ENCODE measurements at places on chromosomes 16 and 17.

GRCh38 chr16:10625595-10626357, 45.4 kb upstream of the EMP2 start:
- DNase-seq = no peak

- DNase-seq = no peak
These were observed 4.4 kb downstream of the PITPNM3 start for GRCh38 chr17:6551869-6552531.

- no peak for DNase-seq
These were observed 2.8 kb downstream of the RBFOX3 start for GRCh38 chr17:79607940-79608623.

- DNase-seq = no peak
These were observed 247.3 kb downstream of the GRIN2A start for GRCh38 chr16:9934723-9935508.

DNA sequence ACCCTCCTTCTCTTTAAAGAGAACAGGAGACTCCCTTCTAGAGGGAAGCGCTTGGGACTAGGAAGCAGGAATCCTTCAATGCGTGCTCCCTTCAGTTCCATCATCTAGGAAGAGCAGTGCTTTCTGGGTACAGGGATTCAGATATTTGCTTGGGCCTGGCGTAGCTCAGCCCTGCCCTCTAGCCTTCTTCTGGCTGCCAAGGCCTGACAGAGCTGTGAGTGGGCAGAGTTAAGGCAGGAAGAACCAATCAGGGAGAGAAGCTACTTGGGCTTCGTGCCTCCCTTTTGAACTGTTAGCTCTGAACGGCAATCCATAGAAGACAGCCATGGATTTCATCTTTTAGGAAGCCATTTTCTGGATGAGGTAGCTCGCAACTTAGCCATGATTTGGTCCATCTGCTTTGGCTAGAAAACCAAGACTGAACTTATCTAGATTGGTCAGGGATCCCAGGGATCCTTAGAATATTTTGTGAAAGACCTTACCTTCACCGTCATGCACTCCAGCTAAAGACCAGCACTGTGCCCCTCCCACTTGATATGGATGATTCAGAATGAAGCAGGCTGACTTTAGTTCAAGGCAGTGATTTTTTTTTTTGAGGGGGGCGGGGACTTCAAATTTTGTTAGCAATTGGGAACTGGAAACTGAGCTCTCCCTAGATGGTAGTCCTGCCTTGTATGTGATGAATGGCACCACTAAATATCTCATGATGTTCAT, 2.5 kb upstream of the CORO6 start:
- DNase-seq = no peak

DNA sequence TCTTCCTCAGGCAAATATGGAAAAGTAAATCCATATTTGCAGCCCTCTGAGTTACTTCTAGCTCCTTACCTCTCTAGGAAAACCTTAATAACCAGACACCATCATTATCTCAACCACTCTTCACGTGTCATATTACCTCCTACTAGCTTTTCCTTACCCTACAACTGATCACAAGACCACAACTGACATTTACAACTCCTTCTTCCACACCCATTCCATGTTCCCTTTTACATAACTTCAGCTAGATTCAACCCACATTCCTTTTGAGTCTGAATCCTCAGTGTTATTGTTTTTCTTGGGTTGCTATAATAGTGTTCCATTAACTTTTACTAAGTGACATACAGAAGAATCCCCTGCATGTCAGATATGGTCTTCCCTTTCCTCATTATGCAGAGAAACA, 4.7 kb upstream of the OR1E2 start:
- no peak for DNase-seq

- no peak for DNase-seq
These were observed 48.1 kb downstream of the HS3ST2 start for GRCh38 chr16:22862046-22862445.

- no peak for DNase-seq
These were observed 51.2 kb downstream of the COPRS start for GRCh38 chr17:31807846-31808245.

- DNase-seq = no peak
These were observed 25.7 kb downstream of the PSMD7 start for GRCh38 chr16:74322301-74322710.

GRCh38 chr17:81976332-81977210, 858 bp upstream of the ASPSCR1 start:
- DNase-seq = no peak

DNA sequence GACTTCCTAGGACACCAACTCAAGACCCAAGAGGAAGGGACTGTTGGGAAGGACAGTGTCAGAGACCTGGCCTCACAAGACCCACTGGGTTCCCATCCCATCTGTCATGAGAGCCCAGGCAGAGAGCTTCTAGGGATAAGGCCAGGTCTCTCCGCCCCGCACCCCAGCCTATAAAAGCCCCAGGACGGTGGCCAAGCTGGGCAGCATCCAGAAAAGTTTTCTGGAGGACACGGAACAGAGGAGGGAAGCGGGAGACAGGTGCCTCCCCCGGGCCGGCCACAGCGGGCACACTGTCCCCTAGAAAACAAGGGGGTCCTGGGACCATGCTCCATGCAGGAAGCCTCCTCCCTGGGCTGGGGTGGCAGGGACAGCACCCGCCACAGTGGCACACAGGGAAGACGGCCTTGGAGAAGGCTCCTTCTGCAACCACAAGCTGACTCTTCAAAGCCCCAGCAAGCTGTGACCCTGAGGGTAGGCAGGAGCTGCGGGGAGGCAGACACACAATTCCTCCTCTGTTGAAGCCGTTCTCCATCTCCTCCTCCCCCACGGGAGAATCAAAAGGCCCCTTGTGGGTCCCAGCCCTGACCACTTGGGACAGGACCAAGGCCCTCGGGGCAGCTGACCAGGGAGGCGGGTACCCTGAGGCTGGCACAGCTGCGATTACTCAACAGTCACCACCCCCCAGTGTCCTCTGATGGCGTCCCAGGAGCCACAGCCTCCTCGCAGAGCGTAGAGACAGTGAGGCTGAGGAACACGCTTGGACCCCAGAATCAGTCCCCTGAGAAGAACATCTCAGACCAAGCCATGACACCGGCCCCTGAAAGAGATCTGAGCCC, 26.1 kb downstream of the TRPV3 start:
- no peak for DNase-seq

GRCh38 chr16:544517-544916, 15.7 kb upstream of the PRR35 start:
- no peak for DNase-seq

GRCh38 chr16:70725024-70725911, 39.4 kb upstream of the MTSS2 start:
- no peak for DNase-seq

- no peak for DNase-seq
These were observed 136.6 kb upstream of the RPH3AL start for GRCh38 chr17:488993-489757.

GRCh38 chr17:27326051-27326450, 32.1 kb downstream of the WSB1 start:
- no peak for DNase-seq

GRCh38 chr16:56211435-56211981, 20.2 kb downstream of the GNAO1 start:
- no peak for DNase-seq

- DNase-seq = no peak
These were observed 8.3 kb downstream of the CRHR1 start for GRCh38 chr17:45792437-45792836.

- DNase-seq = no peak
These were observed 4.7 kb downstream of the FBXL16 start for GRCh38 chr16:700684-701584.

DNA sequence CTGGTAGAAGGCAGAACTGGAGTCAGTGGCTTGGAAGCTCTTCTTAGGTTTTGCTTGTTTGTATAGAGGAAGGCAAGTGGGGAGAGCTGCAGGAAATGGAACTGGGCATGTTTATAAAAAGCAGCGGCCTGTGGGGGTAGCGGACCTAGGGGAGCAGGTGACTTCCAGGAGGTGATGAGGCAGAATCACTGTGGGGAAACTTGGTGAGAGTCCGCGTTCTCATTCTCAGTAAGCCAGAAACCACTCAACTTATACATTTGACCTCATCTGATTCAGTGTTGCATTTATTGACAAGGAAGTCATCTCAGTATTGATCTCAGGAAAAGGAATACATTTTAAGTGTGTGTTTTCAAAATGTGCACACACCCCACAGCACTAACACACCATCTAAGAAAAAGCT, 299.8 kb downstream of the CNTNAP4 start:
- DNase-seq = no peak

- no peak for DNase-seq
These were observed 44.9 kb upstream of the FOXF1 start for GRCh38 chr16:86465434-86465833.

GRCh38 chr16:47734987-47735594, 274.0 kb downstream of the PHKB start:
- DNase-seq = no peak

Data from kidney epithelial cell (primary cell).